ENCODE measurements at places on chromosomes 1 and 21.

- no peak for DNase-seq
Observed at GRCh38 chr1:44016890-44017400, 14.3 kb downstream of the SLC6A9 start.

DNA sequence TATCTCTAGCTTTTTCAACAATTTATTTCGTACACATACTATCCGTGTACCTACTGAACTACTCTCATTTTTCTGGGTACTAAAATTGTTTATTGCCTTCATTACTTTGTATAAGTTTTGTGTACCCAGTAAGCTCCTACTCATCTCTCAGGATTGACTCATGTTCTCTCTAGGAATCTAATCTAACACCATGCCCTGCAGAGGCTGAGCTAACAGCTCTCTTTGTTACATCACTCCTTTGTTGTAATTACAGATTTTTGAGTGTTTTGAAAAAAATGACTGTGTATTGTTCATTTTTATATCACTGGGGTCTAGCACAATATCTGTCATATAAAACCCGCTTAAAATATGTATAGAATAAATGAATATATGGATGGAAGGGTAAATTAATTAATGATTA is 167.1 kb downstream of the ATP6V1G3 start:
- no peak for DNase-seq

DNA sequence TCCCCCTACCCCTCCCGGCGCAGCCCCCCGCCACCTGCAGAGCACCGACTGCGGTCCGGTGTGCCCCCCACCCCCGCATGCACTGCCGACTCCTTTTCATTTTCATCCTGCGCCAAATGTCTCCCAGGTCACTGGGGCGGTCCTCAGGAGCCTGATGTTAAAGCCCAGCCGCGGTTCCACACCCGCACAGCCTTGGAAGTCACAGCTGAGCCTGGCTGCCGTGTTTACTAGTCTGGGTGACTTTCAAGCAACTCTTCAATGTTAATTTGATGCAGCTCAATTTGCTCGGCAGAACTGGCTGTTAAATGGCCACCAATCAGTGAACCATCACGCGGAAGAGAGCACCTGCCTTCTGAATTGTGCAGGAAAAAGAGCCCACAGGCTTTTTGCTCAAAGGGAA is 27.2 kb downstream of the THAP3 start:
- DNase-seq: no peak

DNA sequence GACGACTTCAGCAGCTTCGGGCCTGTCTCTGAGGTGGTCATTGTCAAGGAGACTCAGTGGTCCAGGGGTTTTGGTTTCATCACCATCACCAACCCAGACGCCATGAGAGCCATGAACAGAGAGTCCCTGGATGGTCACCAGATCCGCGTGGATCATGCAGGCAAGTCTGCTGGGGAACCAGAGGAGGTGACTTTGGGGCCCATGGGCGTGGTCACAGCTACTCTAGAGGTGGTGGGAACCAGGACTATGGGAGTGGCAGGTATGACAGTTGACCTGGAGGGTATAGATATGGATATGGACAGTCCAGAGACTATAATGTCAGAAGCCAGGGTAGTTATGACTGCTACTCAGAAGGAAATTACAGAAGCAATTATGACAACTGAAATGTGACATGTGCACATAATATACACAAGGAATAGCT is 19.3 kb upstream of the METTL13 start:
- no peak for DNase-seq

DNA sequence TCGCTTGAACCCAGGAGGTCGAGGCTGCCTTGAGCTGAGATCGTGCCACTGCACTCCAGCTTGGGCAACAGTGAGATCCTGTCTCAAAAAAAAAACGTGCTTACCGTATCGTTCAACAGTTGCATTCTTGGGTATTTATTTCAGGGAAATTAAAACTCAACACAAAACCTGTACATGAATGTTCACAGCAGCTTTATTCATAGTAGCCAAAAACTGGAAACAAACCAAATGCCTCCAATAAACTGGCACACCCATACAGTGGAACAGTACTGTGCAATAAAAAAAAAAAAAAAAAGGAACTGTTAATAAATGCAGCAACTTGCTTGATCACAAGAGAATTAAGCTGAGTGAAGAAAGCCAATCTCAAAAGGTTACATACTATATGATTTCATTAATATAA is 6.7 kb downstream of the KHDRBS1 start:
- DNase-seq: no peak

DNA sequence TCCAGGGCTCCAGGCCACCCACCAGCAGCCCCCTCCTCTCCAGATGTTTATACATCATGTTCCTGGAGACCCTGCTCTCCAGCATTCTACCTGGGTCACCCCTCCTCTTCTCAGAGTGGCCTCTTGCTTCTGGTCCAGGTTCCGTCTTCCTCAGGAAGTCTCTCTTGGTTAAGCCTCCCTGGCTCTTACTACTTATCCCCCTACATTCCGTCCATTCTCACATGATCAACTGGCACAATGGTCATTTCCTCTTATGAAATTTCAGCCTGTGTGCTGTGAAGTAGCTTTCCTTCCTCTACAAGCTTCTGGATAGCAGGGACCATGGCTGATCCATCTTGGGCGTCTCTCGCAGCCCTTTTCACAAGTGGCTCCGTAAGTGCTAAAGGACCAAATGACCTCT is 33.9 kb upstream of the ATP2B4 start:
- DNase-seq: peak; percentile 31

- no peak for DNase-seq
Observed at GRCh38 chr1:108556066-108556465, 3.8 kb upstream of the EEIG2 start.

DNA sequence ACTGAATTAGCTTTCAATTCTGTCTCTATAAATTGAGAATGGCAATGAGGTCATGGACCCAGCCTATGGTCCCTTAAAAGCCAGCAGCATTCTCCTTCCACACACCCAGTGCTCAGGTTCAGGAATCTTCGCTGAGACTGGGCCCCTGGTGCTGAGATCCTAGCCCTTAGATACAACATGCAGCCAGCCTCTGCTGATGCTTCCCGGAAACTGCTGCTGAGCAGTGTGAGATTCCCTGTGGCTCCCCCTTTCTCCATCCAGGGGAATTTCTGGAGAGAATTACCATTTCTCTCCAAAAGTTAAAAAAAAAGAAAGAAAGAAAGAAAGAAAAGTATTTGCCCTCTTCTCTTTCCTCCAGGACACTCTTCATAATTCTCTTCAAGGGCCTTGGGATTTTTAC is 31.7 kb upstream of the RALGPS2 start:
- peak; percentile 36 for DNase-seq

- DNase-seq: no peak
Observed at GRCh38 chr1:160636547-160636946, 10.3 kb downstream of the SLAMF1 start.

- no peak for DNase-seq
Observed at GRCh38 chr1:96104506-96104905, 617.1 kb upstream of the PTBP2 start.

- no peak for DNase-seq
Observed at GRCh38 chr1:234208791-234209190, 164.5 kb upstream of the COA6 start.

GRCh38 chr1:145719230-145720079 is at the start of gene CD160:
CD160 (plus strand) TSS chr1:145719499; CDS start chr1:145728328, 8,829 bp downstream.
- DNase-seq: no peak

DNA sequence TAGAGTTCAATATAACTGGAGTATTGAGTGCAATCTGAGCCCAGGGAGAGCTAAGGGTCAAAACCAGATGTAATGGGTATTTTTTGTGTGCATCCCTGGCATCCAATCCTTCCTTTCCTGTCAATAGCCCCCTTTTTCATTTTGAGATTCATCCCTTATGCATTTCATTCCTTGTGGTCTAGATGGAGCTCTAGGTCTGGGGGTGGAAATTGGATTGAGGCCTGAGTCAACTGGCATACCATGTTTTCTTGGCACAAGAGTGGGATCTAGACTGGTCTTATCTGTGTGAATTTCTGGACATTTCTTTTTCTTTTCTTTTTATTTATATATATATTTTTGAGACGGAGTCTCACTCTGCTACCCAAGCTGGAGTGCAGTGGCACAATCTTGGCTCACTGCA is 67.3 kb upstream of the RAB3GAP2 start:
- DNase-seq: no peak

- DNase-seq: no peak
Observed at GRCh38 chr1:90044346-90044745, 49.4 kb downstream of the ZNF326 start.

DNA sequence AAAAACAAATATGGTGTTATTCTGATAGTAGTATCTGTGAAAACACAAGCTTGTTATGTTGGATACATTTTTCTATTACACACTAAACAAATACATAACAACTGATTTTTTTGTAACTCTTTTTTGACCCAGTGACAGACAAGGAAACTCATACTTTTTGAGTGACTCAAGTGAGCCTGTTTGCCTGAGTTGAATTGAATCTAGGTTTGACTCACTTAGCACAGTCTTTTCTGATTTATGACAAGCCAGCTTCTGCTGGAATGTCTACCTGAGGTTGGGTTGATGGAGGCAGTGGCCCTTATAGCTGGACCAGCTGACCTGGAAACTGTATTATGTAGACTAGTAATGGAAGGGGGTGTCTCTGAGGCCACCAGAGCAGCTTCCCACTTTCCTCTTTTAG is 4.2 kb upstream of the CLCA4 start:
- no peak for DNase-seq

DNA sequence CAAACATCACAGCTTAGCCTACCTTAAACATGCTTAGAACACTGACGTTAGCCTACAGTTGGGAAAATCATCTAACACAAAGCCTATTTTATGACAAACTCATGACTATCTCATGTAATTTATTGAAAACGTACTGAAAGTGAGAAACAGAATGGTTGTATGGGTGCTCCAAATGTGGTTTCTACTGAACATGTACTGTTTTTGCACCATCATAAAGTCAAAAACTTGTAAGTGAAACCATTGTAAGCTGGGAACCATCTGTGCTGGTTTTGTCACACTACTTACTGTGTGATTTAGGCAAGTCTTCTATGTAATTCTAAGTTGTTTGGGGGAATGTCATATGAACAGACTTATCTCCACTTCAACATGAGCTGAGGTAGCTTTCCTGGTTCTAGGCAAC is 55.5 kb downstream of the TOR1AIP2 start:
- no peak for DNase-seq

GRCh38 chr1:61273167-61273705 is 190.9 kb downstream of the NFIA start:
- no peak for DNase-seq

GRCh38 chr1:91165033-91165654 is 143.3 kb upstream of the ZNF644 start:
- peak; percentile 67 for DNase-seq

- no peak for DNase-seq
Observed at GRCh38 chr21:45283035-45283610, 4.6 kb downstream of the POFUT2 start.

DNA sequence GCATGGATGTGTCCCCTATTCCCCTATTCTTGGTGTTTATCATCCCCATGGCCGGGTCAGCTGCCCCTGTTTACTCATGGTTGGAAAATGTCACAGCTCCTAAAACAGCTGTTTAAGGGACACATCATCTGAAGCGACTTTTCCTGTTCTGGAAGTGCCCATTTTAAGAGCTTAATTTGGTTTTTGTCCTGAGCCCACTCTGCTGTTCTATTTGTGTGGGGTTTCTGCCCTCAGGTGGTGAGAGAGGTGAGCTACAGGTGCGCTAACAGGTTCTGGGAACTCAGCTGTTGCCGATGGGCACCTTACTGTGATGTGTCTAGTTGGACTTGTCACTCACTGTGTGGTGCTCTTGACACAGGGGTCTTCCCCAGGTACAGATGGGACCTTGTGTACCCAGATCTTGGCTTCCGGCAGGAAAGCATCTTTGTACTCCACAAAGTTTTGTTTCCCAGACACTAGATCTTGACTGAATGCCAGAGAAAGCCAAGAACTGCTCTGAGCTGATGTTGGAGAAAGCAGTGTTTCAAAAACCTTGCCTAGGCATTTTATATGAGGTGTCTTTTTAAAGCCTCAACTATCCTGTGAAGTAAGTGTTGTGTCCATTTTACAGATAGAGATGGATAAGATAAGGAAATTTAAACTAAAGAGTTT is 59.0 kb upstream of the CD1D start:
- no peak for DNase-seq

DNA sequence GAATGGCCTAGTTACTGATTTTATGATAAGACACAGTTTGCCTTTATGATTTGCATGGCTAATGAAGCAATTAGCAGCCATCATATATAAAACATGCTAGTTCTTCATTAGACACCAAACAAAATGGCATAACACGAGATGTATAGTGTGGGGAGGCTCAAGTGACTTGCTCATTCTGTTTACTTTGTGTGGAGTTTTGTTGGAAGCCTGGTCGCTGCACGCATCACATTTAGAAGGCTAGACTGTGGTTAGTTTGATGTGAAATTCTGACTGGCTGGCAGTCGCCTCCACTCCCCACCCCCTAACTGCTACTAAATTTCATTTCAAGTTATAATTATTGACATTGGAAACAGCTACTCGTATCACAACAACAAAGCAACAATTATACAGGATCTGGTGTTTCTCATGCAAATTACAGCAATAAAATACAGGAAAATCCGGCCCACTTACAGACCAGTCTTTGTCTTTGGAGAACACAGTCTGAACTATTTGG is 356.1 kb downstream of the LMO4 start:
- DNase-seq: peak; percentile 12

GRCh38 chr1:222769181-222769580 is 32.2 kb downstream of the FAM177B start:
- no peak for DNase-seq

GRCh38 chr1:9805006-9805508 is 18.7 kb downstream of the CLSTN1 start:
- no peak for DNase-seq

DNA sequence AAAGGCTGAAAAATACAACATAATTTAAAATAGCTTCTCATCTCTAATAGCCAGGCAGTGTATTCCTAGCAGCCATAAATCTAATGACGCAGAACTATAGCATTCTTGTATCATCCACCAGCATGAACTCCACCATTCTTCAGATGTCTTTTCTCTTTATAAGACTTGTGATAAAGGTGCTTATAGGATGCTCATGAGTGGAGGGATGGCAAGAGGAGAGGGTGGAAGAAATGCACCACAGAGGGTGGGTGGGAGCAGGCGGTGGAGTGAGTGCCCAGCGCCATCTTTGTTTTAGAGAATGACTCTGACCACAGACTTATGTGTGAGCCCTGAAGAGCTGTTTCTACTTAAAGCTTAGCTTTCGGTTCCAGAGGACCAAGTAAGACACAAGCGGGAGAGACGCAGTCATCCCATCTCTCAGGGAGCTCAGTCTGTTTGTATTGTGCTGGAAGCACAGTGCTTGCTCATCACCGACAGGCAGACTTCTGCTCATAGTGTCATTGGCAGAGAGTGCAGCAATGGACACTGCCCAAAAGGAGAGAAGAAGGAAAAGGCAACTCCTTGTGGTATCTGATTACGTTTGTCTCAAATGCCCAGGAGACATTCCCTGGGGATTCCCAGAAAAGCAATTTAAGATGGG is 65.6 kb downstream of the KCNJ15 start:
- DNase-seq: no peak

DNA sequence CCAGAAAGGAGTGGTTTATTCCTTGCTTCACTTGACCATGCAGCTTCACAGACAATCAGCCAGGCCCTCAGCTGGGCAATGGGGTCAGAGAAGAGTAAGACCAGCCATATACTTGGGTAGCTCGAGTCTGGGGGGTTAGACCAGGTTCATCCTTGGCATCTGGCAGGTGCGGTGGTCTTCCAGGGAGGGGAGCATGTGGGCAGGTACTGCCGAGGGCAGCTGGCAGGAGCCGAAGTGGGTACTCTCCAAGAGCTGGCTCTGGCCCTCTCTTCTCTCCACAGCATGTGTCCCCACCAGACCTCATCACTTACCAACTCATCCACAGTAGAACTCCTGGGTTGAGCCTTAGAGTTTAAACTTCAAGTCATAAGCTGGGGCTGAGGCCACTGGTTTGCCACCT is 156.8 kb downstream of the FOXD2 start:
- DNase-seq: no peak
